ENCODE measurements at places on chromosomes 3 and 15.

GRCh38 chr15:38849046-38849445 lies 284.4 kb upstream of the RASGRP1 start:
- DNase-seq: no peak

GRCh38 chr15:60835020-60835419 lies 356.1 kb upstream of the ICE2 start:
- no peak for DNase-seq

DNA sequence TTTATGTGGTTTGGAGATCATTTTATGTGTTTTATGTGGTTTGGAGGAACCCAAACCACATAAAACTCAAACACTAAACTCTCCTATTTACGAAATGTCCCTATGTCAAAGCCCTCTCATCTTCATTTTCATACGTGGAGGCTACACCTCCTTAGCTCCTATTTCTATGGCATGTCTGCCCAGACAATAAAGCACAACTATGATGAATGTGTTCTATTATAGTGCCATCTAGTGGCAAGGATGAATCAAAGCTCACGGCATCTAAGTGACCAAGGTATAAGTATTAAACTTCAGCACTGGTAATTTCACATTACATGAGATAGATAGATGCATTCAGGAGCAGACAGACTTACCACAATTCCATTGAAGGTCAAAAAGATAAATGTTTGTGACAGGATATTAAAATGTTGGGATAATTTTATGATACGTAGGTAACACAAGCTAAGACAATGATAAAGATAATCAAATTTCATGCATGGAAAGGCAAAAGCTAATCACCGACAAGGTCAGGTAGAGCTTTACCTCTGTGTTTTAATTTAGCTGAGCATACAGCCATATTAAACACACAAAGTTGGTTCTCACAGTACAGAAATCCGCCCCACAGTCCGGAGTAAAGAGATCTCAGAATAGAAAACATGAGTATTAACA lies 130.6 kb upstream of the FHIT start:
- DNase-seq: no peak

DNA sequence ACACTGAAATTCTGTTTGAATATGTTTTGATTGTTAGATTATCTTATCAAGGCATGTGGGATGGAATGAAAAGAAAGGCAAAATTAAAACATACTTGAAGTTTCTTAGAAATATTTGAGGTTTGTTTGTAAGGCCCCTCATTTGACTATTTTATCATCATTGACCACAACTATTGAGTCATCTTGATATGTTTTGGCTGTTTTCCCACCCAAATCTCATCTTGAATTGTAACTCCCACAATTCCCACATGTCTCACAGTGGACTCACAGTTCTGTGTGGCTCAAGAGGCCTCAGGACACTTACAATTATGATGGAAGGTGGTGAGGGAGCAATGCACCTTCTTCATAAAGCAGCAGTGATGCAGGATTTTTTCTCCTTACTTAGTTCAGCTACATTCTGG lies 917.1 kb downstream of the PLOD2 start:
- no peak for DNase-seq

GRCh38 chr3:39637807-39638206 lies 170.3 kb downstream of the MOBP start:
- DNase-seq: no peak

DNA sequence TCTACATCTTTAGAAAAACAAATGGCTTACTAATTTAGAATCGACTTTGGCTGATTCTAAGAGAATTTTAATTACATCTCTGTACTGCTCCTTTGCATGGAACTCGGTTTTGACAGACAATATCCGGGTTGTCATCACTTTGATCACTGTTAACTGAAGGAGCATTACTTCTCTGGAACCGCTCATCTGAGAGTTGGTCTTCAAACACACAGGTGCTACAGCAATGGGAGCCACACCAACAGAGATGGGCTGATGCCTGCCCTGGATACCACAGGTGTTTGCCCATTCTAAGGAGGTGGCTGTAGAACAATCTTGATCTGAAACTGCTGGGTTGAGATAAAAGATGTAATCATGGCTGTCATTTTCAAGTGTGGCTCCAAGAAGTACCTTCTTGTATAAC lies 21.6 kb downstream of the LINS1 start:
- no peak for DNase-seq

GRCh38 chr3:51391566-51392354 lies 675 bp downstream of the RBM15B start:
- DNase-seq: no peak

DNA sequence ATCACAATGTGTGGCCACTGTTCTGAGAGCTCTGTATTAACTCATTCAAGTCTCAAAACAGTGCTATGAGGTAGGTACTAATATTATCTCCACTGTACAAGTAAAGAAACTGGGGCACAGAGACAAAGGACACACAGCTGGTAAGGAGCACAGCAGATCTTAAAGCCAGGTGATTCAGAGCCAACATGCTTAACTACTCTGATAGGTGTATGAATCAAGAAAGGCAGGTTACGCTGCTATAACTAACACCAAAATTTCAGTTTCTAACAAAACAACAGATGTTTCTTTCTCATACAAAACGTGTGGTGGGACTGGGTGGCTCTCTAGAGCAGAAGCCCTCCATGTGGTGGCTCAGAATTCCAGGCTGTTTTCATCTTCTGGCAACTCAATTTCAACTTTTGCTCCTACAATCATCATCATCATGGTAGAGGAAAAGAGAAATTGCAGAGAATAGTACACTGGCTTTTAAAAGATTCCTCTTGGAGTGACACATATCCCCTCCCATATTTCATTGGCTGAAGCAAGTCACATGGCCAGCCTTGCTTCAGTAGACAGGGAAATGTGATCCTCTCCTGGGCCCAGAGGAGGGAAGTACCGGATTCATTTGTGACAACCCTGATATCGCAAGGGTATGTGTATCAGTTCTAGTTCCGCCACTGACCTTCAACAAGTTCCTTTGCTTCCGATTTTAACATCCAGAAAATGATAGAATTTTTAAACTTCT lies 126.2 kb upstream of the PTX3 start:
- no peak for DNase-seq

DNA sequence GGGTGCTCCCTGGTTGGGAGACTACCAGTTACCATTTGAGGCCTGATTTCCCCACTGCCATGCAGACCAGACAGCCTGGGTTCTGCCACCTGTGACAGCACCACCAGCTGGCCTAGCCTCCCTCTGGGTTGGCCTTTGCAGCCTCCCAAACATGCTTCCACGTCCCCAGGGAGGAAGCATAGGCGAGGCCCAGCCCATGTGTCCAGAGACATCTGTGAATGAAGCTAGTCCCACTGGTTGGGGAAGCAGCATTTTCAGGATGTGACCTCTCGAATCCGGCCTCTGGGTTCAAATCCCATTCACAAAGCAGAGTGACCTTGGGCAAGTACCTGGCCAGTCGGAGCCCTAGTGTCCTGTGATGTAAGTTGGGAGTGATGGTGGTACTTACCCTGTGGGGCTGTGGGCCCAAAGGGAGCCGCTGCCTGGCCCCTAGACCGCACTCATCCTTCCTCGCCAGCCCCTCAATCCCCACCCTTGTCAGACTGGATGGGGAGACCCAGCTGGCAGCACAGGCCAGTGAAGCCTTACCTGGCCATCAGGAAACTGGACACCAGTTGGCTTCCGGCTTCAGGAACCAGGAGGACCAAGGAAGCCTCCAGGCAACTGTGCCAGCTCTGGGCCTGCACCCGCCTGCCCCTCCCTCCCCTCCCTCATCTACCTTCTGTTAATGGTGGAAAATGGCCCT lies 6.0 kb downstream of the KLF15 start:
- no peak for DNase-seq

GRCh38 chr15:101288905-101289513 lies 6.0 kb downstream of the SNRPA1 start:
- peak; percentile 18 for DNase-seq

- no peak for DNase-seq
Observed at GRCh38 chr3:112897791-112898190, 51.1 kb upstream of the CD200R1L start.

DNA sequence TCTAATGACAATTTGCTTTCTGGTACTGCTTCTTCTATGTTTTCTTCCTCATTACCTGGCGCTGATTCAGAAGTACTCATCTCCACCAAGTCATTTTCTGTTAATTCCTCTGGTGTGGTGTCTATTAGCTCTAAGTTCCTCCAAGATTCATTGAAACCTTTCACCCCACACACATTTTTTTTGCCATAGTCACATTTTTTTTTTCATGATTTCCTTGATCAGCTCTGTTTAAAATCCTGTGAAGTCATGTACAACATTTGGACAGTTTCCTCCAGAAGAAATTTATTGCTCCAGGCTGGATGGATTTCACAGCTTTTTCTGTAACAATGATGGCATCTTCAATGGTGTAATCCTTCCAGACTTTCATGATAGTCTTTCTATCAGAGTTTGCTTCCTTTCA lies 243.2 kb upstream of the VEPH1 start:
- no peak for DNase-seq

DNA sequence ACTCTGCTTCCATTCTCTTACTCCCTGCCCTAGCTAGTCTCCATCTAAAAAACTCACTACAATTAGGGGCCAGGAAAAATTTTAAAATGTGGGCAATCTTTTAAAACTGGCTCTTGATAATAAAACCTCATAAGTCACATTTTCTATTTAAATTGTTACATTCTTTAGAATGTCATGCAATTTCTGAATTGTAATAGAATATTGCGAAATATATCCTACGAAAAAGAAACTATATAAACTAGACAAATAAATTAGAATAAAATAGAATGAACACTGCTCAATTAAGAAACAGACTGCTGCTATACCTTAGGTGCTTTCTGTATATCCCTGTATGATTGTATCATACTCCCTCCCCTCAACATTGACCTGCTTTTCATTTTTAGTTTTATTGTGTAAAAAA lies 826.0 kb downstream of the IGSF11 start:
- no peak for DNase-seq

- no peak for DNase-seq
Observed at GRCh38 chr15:65130941-65131340, 2.7 kb downstream of the PDCD7 start.

GRCh38 chr3:118705487-118706219 lies 329.0 kb downstream of the IGSF11 start:
- DNase-seq: no peak

DNA sequence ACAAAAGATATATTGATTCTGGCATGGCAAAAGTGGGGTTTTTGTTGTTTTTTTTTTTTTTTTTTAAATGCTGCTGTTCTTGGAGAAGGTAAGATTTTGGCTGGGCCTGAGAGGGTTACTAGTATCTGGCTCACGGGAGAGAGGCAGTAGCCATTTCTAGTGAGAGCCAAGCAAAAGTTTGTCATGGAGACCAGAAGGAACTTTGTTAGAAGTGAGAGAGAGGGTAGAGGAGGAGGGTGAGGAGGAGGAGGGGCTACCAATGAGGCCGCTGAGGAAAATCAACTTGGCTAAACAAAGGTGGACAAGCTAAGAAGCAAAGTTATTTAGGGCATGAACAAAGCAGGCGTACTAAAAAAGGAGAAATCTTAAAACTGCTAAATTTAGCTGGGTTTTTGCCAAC lies 48.9 kb upstream of the STRIT1 start:
- DNase-seq: no peak

DNA sequence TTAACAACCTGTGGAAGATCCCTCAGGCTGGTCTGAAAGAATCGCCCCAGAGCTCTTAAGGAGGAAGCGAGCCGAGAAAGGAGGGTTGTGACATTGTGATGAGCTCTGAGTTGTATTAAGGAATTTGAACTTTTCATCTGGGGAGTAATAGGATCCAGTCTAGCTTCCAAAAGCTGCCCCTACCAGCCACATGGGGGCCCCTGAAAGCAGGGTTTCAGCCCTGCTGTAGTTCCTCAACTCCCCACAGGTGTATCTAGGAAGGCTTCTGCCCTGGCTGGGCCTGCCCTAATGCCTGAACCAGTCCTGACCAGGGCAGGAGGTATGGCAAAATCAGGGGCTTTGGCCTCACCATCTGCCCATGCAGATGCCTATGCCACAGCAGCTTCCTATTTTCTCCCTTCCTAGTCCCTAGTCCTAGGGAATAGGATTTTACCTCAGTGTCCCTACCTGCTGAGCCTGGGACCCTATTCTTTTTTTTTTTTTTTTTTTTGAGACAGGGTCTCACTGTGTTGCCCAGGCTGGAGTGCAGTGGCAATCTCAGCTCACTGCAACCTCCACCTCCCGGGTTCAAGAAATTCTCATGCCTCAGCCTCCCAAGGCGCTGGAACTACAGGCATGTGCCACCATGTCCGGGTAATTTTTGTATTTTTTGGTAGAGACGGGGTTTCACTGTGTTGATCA lies 5.0 kb upstream of the AP3S2 start:
- peak; percentile 12 for DNase-seq

- DNase-seq: no peak
Observed at GRCh38 chr3:183341545-183342288, 86.7 kb downstream of the MCF2L2 start.

DNA sequence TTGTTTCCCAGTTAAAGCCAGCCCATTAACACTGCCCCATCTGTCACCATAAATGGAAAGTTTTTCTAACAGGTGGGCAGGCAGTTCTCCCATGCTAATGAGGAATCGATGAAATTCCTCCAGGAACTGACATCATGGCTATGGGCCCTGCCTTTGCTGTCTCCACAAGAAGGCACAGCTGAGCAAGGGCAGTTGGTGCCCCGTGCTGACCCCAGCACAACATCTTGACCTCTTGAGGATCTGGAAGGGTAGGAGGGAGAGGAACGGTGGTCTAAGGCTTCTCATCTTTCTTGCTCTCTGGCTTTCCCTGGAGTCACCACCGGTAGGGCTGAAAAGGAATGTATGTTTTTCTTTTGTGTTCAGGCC lies 46.7 kb downstream of the CHCHD6 start:
- no peak for DNase-seq

GRCh38 chr3:130462089-130462488 lies 54.9 kb upstream of the COL6A6 start:
- DNase-seq: no peak

- DNase-seq: no peak
Observed at GRCh38 chr15:68526784-68527183, 52.0 kb upstream of the CORO2B start.

- DNase-seq: no peak
Observed at GRCh38 chr3:52088445-52089367, 32.3 kb upstream of the DUSP7 start.

- DNase-seq: no peak
Observed at GRCh38 chr15:60496853-60497252, 17.9 kb upstream of the ICE2 start.

- no peak for DNase-seq
Observed at GRCh38 chr15:65069179-65069578, 1.4 kb upstream of the RASL12 start.

- no peak for DNase-seq
Observed at GRCh38 chr3:135057996-135058395, 262.9 kb downstream of the EPHB1 start.

GRCh38 chr3:105999856-106000255 lies 131.0 kb upstream of the CBLB start:
- no peak for DNase-seq

DNA sequence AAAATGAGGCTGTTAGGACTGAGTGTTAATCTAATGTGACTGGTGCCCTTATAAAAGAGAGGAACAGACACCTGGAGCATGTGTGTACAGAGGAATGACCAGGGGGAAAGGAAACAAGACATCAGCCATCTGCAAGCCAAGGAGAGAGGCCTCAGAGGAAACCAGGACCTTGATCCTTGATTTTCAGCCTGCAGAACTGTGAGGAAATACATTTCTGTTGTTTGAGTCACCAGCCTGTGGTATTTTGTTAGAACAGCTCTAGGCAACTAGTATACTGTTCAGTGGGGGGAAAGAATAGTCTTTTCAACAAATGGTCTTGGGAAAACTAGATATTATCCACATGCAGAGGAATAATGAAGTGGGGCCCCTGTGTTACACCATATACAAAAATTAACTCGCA lies 80.6 kb downstream of the CCR1 start:
- DNase-seq: no peak
